ENCODE measurements at places on chromosomes 5 and 9.

DNA sequence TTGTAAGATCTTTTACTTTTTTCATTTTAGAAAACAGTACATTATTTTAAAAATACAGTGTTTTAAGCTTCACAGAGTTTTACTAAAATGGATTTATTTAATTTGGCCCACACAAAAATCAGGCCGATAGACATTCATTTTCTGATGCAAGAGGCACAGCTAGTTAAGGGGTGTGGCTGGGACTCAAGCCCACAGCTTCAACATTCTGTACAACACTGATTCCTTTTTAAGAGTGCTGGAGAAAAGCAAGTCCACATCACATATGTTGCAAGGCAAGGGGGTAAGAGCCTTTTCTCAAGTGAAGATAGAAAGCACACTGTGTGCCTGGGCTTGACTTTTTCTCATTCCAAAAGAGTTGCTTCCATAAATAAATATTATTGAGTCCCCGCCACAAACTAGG lies 195.9 kb downstream of the RFK start:
- DNase-seq, result no peak

DNA sequence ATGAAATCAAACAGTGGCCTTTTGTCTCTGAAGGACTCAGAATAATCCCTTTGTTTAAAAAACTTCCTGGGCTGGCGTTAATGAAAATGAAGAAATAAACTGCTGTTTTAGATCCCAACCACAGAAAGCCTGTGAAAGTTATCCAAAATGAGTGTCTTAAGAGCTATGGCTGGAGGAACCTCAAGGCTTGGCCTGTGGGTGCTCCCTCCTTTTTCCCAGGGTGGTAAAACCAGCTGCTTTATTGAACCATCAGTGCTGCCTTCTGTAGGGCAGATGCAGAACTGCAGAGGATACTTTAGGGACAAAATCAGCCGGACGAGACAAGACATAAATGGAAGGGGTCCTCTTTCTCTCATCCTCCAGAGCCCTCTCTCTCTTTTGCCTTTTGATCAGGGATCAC lies 100.9 kb downstream of the SMARCA2 start:
- DNase-seq, result no peak

DNA sequence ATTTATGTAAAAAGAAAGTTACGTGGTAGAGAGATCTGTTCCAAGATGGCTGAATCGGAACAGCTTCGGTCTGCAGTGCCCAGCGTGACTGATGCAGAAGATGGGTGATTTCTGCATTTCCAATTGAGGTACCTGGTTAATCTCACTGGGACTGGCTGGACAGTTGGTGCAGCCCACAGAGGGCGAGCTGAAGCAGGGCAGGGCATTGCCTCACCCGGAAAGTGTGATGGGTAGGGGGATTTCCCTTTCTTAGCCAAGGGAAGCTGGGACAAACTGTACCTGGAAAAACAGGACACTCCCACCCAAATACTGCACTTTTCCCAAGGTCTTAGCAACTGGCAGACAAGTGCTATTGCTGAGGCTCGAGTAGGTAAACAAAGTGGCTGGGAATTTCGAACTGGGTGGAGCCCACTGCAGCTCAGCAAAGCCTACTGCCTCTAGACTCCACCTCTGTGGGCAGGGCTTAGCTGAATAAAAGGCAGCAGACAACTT lies 13.1 kb upstream of the HSD17B4 start:
- DNase-seq, result no peak

GRCh38 chr9:126999315-127000068 lies 84.9 kb downstream of the RALGPS1 start:
- DNase-seq, result no peak

All from NCI-H510A treated with DMSO at 0.1 percent for 48 hours (cell line).